ENCODE measurements at places on chromosomes 13 and 19.

- no peak for DNase-seq
Observed at GRCh38 chr19:48353677-48354076, 10.1 kb downstream of the TMEM143 start.

- DNase-seq: no peak
Observed at GRCh38 chr13:46526740-46527139, 26.2 kb upstream of the LRCH1 start.

DNA sequence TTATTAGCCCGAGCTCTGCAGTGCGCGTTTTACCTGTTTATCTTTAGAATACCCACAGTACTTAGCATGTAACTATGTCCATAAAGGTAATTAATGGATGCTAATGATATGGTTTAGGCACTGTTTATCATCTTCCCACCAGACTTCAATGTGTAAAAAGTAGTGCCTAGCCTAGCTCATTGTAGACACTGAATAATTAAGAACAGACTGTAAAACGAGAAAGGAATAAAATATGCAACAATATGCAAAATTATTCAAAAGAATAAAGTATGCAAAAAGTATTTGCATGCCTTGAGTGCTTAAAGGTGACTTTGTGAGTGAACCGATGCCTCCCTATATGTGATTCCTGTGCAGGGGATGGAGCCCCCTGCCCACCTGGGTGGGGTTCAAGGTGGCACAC, 35.7 kb upstream of the RNF113B start:
- DNase-seq: no peak

DNA sequence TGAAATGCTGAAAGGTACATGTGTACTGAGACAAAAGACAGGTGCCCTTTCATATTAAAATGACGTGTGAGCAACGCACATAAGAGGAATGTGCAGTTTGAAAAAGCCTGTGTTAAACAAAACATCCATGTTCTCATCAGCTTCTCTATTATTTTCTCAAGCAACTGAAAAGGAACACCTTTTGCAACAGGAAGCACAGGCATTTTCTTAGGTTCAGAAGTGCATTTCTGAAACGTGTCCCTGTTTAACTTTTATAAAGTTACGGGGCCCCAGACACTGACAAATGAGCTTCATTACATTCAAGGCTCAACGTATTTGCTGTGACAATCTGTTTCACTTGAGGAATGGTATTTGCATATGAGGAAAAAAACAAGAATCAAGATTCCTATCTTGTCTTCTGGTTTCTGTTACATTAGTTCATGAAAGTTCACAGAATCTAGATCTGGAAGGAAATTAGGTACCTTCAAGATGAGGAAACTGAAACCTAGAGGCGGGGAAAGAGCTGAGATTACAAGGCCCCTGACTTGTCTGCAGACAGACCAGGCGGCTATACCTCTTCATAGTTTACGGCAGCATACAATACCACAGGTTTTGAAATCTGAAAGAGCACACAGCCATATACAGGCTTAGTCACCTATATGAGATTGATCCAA, 431.7 kb downstream of the KLF12 start:
- no peak for DNase-seq

GRCh38 chr19:40363069-40363468, 14.6 kb downstream of the PLD3 start:
- no peak for DNase-seq

GRCh38 chr19:38386300-38386970, 1.4 kb downstream of the GGN start:
- no peak for DNase-seq

DNA sequence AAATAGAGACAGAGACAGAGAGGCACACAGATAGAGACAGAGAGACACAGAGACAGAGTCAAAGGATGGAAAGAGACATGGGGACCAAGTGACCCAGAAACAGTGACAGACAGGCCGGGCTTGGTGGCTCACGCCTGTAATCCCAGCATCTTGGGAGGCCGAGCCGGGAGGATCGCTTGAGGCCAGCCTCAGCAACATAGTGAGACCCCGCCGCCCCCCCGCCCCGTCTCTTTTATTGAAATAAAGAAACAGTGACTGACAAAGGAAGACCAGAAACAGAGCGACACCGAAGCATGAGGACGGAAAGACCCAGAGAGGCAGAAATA, 848 bp upstream of the NECTIN2 start:
- DNase-seq: no peak

DNA sequence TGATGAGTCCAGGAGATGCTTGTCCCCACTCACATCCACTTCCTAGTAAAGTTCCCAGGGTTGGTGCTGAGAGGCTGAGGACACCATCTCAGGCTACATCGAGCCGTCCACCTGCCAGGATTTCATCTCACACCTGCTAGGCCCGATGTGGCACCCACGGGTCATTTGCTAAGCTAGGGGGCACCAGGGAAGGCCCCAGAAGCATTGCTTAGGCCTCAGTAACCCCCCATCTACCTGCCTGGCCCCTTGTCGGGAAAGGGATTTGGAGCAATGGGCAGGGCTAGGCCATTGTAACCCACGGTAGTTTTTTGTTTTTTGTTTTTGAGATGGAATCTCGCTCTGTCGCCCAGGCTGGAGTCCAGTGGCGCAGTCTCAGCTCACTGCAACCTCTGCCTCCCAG, 51.8 kb downstream of the F2RL3 start:
- DNase-seq: no peak

DNA sequence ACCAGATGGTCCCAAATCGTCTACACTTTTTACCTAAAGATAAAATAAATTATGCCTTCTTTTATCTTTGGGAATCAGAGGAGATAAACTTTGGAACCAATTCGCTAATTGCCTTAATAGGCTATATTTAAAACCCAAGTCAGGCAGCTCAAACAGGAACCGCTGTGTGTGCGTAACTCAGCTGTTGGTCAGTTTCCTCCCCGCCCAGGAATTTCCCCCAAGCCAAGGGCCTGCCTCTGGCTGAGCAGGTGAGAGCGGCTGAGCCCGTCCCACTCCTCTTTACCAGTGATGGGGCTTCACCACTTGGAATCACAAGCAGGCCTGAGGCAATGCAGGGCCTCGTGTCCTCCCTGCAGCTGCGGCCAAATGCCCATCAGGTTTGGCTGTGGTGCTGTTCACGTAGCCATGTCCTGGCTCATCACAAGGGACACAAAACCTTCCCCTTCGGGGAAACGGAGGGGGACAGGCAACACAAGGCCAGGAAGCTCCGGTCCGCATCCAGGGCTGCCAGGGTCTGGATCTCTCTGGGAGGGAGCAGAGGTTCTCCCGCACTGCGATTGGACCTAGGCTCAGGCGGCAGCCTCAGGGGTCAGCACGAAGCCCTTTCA, 503 bp upstream of the SLC7A9 start:
- DNase-seq: no peak

DNA sequence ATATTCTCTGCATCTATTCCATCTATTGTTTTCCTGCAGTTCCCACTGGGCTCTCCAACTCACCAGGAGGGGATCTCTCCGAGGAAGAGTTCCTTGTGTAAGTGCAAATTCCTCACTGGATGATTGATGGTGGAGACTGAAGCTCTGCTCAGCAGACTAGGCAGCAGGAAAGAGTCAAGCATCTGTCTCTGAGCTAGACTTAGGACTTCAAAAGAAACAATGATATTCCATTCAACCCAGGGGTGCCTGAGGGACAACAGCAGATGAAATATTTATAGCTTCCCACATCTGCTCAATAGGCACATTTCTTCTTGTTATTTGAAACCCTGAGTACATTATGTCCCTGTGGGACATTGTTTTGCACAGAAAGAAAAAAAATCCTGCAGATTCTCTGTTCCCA, at the start of the genes OR7A5 and OR7C1:
TSS of gene OR7A5 (minus strand) at position 175 of the 400 bp plus-strand sequence. CDS start 6,944 bp downstream, outside the sequence.
TSS of gene OR7C1 (minus strand) at position 175 of the 400 bp plus-strand sequence. CDS start 35,049 bp downstream, outside the sequence.
- DNase-seq: no peak

GRCh38 chr13:26551255-26551860, 6.1 kb upstream of the WASF3 start:
- no peak for DNase-seq

DNA sequence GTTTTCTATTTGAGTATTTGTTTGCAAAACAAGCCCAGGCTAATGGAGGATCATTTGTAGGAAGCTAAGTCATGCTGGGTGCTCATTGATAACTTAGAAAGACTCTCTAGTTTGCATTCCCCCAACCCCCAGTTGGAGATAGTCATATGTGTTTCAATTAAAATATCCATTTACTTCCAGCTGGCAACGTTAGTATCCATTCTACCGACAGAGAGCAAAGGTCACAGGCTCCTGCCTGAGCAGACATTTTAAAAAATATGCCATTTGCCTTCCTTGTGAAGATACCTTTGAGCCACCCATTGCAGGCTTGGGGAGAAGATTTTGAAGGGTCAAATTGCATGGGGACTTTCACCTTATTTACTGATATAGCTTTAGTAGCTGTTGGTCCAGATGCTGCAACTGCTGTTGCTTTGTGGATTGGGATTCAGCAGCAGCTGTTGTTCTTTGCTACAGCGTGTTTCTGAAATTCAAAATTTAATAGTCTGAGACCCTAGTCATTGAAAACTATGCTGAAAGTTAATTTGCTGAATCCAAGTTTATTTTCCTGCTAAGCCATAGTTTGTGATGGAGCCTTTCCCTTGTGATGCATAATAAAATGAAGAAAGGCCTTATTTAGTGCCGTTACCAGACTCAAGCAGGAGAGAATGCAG, 335.1 kb downstream of the GPC6 start:
- no peak for DNase-seq

DNA sequence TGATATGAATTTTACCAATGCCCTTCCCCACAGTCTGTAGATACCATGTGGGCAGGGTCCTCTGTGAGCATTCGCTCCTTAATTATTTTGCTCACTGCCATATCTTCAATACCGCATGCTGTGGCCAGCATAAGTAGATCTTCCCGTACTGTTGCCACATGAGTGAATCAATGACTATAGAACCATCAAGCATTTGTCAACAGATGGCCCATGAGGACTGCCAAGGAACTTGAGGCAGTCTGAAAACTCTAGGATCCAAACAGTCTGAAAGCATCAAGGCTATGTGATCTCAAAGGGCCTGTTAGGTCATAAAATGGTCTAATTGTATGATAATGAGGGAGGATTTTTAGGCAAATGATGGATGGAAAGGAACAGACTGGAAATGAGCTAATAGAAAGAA, 27.4 kb upstream of the GPR12 start:
- no peak for DNase-seq

- peak; percentile 62 for DNase-seq
Observed at GRCh38 chr13:41700790-41701310, 243.5 kb downstream of the RGCC start.

- no peak for DNase-seq
Observed at GRCh38 chr13:38518328-38518727, 168.5 kb upstream of the FREM2 start.

DNA sequence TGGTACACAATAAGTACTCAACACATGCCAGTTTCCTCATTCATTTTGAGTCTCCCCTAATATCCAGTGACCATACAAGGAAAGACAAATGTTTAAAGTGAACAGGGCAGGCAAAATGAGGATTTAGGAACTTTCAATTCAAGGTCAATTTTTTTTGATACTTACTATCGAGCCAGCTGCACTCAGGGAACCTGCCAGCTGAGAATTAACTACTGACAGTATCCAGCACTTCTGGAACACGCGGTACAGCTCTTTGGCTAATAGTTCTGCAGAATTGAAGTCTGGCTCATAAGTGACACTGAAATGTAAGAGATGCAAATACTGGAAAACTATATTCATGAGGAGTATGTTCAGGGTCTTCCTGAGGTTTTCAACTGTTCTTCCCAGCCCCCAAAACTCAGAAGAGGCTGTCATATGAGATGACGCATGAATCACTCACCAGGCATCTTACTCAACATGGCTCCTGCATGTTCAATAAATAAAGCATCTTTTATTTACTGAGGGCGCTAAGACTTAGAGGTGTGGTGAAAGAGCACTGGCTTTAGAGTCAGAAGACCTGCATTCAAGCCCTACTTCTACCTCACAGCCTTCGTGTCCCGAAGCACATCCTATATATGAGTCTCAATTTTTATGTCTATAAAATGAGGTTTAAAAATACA, 25.6 kb downstream of the RUBCNL start:
- DNase-seq: no peak

DNA sequence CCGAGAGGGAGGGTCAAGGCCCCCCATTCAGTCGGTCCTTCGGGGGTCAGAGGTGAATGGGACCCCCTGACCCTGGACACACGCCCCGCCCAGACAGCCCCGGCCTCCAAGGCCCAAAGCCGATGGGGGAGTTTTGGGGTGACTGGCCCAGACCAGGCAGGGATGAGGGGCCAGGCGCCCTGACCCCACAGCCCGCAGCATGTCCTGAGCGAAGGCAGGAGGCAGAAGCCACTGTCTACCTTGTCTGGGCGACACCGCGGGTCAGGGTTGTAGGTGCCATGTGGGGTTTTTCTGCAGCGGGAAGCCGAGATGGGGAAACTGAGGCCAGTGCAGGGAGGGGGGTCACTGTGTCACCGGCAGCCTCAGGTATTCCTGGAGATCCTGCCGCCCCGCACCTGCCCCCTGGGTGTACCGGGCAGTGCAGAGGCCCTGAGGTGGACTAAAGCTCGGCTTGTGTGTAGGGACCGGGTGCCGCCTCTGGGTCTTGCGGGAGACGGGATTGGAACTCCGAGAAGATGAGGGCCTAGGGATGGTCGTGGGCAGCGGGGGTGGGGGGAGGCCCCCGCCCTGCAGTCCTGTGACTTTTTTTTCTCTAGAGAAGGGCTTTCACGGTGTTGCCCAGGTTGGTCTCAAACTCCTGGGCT, 8.5 kb downstream of the ARID3A start:
- DNase-seq: no peak

GRCh38 chr19:31347354-31347753, 1.9 kb downstream of the TSHZ3 start:
- no peak for DNase-seq

GRCh38 chr19:17249887-17250548, 4.3 kb upstream of the NR2F6 start:
- DNase-seq: no peak

DNA sequence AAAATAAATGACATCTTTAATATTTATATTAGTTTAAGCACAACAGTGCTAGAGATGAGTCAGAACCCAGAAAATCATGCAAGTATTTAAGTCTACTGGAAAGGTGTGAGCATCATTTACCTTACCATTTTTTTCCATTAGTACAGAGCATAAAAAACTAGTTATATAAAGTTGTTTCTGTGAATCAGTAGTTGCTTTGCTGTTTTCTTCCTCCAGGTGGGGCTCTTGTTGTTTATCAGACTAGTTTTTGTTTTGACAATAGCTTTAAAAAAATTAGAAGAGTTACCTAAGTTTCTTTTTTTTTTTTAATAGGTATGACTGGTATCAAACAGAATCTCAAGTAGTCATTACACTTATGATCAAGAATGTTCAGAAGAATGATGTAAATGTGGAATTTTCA, 12.7 kb downstream of the SUGT1 start:
- no peak for DNase-seq

GRCh38 chr19:11453468-11454341, 18.3 kb downstream of the PRKCSH start:
- no peak for DNase-seq

- DNase-seq: no peak
Observed at GRCh38 chr13:23966691-23967615, 69.7 kb upstream of the C1QTNF9B start.

Data from AG09319 (cell line).